Stimulated activated memory B cell treated with anti-CD40 and anti-IgM and Interleukin-4, amounts not matched to agents 10 μg/mL and 1 μg/mL and 100 μg/mL, for 72 hours (primary cell): ENCODE measurements at places on chromosomes 2 and 18.

DNA sequence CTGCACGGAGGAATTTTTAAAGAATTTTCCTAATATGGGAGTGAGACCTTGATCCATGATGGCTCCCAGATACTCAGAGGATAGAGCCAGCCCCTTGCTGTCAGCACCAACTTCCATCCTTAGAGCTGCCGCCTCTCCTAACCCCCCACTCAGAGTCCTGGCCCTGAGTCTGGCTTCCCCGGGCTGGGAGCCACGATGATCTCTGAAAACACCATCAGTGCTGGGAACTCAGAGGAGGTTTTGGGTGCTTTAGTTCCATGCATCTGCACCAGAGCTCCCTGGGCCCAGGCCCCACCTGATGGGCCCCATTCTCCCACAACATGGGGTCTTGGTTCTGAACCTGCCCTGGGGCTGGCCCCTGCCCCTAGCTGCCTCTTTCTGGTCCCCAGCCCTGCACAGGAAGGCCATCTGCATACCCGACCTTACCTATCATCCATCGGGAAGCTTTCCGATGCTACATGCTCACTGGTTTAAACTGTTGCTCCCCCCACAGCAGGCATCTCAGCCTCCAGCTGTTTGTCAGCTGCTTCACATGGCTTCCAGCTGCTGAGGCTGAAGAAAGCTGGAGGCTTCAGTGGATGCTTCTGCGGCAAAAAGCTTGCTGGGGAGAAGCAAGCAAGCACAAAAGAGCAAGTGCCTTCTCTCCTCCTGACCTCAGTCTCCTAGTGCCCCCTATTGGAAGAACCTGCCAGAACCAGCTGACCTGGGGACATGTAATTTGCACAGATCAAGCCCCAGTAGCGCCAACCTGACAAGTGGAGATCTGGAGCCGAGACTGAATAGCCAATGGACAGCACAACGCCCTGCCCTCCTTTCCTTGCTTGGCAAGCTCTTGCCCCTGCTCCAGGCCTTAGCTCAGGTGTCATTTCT lies 24.2 kb upstream of the RHOB start:
- no peak for ATAC-seq

GRCh38 chr2:157106950-157107349 lies 150.6 kb upstream of the GALNT5 start:
- no peak for ATAC-seq

DNA sequence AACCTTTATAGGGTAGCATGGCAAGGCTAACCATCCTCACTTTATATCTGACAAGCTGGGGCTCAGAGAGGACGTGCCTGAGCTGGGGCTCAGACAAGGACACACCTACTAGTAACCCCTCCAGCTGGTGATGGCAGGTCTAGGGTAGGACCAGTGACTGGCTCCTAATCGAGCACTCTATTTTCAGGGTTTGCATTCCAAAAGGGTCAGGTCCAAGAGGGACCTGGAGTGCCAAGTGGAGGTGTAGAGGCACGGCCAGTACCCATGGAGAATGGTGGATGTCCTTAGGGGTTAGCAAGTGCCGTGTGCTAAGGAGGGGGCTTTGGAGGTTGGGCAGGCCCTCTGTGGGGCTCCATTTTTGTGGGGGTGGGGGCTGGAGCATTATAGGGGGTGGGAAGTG lies 1.2 kb upstream of the DES start:
- ATAC-seq, result no peak

DNA sequence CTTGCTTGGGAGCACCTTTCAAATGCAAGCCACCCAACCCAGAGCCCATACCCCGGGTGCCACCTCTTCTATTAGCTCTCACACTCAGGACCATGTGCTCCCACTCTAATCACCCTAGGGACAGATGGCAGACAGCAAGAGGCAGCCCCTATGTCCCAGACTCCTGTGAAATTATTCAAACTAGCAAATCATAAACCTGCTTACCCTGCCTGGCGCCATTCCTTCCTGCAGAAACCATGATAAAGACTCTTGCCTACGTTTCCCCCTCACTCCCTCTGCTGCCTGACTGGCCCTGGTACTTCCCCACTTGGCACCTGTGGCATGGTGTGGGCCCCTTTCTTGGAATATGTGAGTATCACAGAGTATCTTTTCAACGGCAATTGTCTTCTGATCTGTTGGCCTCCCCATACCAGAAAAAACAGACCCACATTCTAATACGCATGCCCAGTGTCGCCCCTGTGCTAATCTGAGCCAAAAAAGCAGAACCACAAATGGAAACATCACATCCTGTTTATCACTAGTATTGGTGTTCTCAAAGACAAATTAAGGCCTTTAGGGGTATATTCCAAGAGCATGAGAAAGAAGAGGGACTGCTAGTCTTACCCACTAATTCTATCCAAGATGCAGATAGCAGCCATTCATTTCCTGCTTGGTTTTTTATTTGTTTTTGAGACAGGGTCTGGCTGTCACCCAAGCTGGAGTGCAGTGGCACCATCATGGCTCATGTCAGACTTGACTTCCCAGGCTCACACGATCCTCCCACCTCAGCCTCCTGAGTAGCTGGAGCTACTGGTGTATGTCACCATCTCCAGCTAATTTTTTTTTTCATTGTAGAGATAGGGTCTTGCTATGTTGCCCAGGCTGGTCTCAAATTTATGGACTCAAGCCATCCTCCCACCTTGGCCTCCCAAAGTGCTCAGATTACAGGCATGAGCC lies 44.1 kb upstream of the TTC39C start:
- ATAC-seq, result peak; percentile 74

DNA sequence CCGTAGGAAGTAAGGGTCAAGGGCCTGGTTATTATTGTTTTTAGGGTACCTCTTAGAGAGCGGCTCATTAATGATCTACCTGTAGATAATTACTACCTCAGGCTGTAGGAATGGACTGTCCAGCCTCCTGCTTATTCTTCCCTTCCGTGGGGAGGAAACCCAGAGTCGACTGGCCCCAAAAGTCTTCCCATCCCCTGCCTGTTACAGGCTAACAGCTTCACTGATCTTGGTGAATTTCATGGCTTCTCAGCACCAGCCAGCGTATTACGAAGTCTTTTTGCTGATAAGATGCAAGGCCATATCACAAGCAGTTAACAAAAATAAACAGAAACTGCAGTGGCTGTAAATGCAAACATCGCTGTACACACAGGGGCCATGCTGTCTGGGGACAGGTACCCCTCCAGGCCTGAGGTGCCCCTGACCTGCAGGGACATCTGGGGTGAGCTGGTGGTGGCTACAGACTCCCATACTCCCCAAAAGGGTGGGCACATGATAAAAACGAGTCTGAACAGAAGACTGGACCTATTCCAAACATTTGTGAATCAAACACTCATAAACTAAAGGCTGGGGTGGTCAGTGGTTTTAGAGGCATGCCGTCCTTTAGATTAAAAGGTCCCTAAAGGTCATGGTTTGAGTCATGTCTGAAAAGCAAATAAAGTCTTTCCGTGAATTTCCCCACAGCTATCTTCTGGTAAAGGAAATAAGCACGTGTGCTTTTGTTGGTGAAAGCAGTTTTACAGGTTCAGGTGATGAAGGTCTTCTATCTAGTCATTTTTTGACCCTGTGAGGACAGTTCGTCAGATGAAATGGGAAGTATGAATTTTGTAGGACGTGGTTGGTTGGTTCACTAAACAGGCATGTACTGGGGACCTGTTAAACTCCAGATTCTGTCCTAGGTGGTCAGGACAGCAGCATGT lies 36.7 kb downstream of the TTC39C start:
- peak; percentile 88 for ATAC-seq

GRCh38 chr2:207813221-207813916 lies 43.7 kb upstream of the FZD5 start:
- ATAC-seq, result no peak

DNA sequence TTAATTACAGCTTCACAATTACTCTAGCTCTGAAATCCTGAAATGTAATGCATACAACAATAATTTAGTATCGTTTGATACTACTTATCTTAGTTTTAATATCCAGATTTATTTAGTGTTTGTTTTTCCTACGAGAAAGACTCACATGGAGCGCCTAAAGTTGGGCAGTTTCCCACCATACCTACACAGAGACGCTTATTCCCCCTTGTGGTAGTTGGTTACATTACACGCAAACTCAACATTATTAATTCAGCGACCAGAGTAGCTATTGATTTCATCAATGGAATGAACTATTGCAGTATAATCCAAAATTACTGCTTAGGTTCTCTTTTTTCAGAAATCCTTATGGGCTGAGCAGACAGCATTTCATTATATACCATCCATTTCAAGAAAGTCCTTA lies 164.0 kb upstream of the REG3G start:
- no peak for ATAC-seq

- no peak for ATAC-seq
Measured at GRCh38 chr2:160499865-160500264, 6.3 kb upstream of the RBMS1 start.

- no peak for ATAC-seq
Measured at GRCh38 chr2:17497718-17498117, 20.5 kb downstream of the RAD51AP2 start.

GRCh38 chr2:160005476-160005875 lies 56.9 kb downstream of the PLA2R1 start:
- ATAC-seq, result no peak

GRCh38 chr18:64201781-64202180 lies 52.9 kb upstream of the LINC00305 start:
- no peak for ATAC-seq

- peak; percentile 86 for ATAC-seq
Measured at GRCh38 chr2:218217360-218218267, 625 bp downstream of the ARPC2 start.

DNA sequence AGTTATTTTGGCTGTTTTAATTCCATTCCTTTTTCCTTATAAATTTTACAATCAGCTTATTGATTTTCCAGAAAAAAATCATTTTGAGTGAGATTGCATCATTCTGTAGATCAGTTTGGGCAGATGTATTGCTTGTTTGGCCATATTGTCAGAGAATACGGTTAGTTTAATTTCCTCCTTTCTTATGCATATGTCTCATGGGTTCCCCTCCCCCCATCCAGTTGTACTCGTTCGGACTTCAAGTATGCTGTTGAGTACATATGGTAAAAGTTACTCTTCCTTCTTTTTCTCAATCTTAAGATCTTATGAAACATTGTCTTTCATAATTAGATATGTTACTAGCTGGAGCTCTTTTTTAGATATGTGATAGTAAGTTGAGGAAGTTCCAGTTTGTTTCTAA lies 131.2 kb upstream of the TTC27 start:
- no peak for ATAC-seq

DNA sequence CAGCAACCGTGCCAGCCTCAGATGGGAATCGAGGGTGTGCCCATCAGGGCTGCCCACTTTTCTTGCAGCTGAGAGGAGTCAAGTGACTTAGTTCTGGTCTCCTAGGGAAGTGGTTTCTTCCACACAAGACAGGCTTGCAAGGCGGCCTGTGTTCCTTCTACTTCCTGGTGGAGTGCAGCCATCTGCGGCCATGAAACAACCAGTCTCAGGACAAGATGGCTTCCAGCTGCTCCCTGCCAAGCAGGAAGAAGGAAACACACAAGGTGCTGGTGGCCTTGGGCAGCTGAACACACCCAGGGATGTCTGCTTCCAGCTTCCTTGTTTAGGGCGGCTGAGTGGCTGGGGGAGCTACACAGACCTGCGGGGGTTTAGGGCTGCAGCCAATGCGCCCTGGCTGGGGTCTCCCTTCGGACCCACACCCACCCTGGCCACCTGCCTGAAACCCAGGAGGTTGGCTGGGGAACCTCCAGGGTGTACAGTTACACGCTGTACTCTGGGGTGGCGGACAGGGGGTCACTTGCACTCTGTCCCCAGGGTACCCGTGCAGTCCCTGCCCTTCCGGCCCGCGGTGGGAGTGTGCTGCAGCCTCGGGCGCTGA lies 34.7 kb downstream of the PTPN18 start:
- peak; percentile 59 for ATAC-seq

DNA sequence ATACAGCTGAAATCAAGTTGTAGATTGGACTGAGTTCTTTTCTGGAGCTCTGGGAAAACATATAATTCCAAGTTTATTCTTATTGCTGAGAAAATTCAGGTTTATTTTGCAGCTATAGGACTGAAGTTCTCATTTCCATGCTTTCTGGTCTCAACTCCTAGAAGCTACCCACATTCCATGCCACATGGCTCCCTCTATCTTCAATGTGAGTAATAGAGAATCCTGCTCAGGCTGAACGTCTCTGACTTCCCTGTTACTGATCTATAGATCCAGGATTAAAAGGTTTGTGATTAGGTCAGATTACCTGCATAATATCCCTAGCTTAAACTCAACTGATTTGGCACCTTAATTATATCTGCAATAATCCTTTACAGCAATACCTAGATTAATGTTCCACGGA lies 453.8 kb upstream of the MC4R start:
- no peak for ATAC-seq

- ATAC-seq, result no peak
Measured at GRCh38 chr2:239780236-239780994, 244.7 kb downstream of the NDUFA10 start.

DNA sequence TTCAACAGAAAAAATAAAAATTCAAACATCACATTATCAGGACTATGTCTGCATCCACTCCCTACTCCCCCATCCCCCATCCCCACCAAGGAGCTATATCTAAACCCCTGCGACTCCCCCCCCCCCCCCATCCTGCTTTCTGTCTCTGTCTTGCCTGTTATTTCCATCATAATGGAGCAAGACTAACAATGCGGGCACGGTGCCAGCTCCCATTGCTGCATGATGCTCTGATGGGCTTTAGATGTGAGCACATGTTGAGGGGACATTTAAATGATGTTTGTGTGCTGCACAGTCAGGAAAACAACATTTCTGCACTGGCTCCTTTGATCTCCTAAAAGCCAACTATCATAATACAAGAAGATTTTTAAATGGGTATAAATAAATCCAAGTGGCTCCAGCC lies 644.2 kb upstream of the SETBP1 start:
- no peak for ATAC-seq

DNA sequence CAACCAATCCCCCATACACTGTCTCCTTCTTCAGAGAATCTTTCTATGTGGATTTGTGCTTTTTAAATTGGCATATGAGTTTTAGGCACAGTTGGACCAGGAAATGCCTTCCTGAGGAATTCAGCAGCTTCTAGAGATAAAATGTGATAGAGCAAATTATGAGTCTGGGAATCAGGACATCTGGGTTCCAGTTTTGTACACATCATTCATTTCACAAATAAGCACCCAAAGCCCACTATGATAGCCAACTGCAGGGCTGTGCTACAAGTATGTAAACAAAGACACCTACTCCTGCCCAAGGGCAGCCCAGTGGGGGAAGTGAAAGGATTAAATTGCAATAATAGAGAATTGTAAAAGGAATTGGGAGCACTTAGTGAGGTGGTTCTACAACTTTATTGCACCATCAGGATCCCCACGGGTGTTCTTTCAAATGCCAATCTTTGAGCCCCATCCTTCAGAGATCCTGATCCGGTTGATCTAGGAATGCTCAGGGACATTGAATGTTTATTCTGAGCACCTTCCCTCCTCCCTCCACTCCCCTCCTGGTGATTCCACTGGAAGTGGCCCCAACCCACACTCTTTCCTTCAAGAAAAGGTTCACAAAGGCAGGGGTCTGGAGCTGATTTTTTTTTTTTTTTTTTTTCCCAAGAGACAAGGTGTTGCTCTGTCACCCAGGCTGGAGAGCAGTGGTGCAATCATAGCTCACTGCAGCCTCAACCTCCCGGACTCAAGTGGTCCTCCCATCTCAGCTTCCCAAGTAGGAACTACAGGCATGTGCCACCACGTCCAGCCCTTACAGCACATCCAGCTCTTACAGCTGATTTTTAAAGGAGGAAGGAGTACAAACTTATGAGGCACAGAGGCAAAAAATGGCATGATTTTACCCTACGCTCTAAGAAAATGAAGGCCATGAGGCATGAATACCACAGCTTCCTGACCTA lies 11.1 kb upstream of the KCMF1 start:
- peak; percentile 44 for ATAC-seq
